ENCODE measurements at places on chromosomes 6 and 20. TPM values are rescaled to one million over a fixed set of nuclear protein-coding genes. Genes with fewer than 3 reads are reported as not detected.

GRCh38 chr20:10470276-10470675 lies 35.2 kb downstream of the SLX4IP start:
- H3K4me1 ChIP-seq, result peaks cover 3% of the 10 kb centered on the region
- H3K4me3 ChIP-seq, result no peak overlapping the region
- H3K36me3 ChIP-seq, result no peaks in the 10 kb centered on the region
- no peak for DNase-seq

- no peaks in the 10 kb centered on the region for H3K27me3 ChIP-seq
- no peaks in the 10 kb centered on the region for H3K36me3 ChIP-seq
- no peaks in the 10 kb centered on the region for H3K4me1 ChIP-seq
- no peak for DNase-seq
Observed at GRCh38 chr20:20731945-20732296, 19.5 kb upstream of the RALGAPA2 start.

DNA sequence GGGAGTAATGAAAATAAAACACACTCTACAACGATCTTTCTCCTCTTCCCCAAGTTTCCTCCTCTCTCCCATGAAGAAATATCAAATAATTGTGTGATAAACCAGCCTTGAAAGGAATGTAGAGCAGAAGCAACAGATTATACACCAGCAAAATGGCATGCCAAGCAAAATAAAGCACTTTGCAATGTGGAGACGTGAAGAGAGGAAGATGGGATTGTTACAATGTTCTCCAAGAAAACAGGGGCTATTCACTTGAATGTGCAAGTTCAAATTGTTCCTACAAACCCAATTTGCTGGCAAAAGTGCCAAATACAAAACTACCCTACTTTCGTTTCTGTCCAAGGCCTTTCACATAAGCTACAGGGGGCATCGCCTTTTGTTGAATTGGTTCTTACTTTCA lies 185.1 kb downstream of the PDE7B start:
- H3K4me1 ChIP-seq, result peaks cover 17% of the 10 kb centered on the region
- DNase-seq, result no peak
- H3K36me3 ChIP-seq, result no peaks in the 10 kb centered on the region
- no peak overlapping the region for H3K27ac ChIP-seq

DNA sequence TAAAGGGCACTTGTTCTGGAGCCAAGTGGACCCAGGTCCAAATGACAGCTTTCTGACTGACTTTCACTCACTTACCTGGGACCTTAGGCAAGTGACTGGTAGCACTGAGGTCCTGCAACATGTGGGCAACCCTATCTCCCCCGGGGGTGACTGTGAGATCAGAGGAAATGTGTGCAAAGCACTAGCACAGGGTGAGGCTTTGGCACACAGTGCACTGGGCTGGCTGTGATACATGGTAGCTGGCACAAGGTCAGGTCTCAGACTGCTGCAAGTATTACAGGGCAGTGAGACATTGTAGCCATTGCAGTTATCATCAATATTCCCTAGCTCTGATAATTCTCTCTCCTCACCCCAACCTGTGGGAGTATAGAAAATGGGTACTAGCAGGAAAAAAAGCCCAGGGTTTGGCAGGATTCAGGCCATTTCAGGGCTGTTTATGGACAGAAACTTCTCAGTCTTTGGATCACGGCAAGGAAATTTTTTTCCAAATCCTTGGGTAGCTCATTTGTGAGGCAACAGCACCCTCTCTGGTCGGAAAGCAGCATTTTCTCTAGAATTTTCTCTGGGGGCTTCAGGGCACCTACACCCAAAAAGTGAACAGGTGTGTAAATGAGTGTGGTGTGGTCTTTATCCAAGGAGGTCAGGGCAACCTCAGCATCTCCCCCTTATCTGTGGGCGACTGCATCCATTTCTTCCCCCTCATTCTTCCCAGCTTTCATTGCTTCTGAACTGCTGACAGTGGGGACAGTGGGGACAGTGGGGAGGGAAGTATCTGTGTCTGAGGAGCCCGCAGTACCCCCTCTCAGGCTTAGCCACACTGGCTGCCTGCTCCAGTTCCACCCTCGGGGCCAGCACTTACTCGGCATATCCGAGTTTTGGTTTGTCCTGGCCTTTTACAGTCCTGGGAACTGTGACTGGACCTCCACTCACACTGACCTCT lies 148.7 kb upstream of the PHACTR3 start:
- H3K27ac ChIP-seq, result no peak overlapping the region
- H3K36me3 ChIP-seq, result no peaks in the 10 kb centered on the region
- peaks cover 7% of the 10 kb centered on the region for H3K4me1 ChIP-seq
- H3K27me3 ChIP-seq, result no peaks in the 10 kb centered on the region
- peak; percentile 60 for DNase-seq

Gene SLC17A2
- not detected for total RNA-seq

Data from body of pancreas (tissue), 4 donors.